ENCODE measurements at places on chromosomes 7 and 10.

GRCh38 chr10:114353383-114353782 lies 50.9 kb downstream of the AFAP1L2 start:
- DNase-seq = no peak

DNA sequence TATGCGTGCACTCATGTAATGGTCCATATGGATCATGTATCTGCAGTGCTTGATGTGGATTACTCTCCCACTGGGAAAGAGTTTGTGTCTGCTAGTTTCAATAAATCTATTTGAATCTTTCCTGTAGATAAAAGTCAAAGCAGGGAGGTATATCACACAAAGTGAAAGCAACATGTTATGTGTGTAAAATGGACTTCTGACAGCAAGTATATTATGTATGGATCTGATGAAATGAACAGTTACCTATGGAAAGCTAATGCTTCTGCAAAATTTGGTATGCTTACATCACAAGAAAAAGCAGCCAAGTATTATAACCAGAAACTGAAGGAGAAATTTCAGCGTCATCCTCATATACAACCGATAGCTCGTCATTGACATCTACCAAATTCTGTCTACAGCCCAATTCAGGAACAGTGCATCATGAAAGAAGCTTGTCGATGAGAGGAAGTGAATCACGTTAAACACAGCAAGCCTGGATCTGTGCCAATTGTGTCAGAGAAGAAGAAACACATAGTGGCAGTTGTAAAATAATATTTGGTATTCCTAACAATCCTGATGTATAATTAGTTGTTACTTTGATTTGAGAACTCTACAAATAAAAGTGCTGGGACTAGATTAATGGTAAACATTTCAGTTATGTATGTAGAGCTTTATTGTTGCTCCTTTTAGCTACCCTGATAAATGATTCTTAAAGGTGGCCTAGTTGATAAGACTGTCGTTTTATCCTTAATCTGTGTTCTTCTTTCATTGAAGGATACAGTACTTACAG lies 14.2 kb upstream of the SYPL1 start:
- peak; percentile 22 for DNase-seq

DNA sequence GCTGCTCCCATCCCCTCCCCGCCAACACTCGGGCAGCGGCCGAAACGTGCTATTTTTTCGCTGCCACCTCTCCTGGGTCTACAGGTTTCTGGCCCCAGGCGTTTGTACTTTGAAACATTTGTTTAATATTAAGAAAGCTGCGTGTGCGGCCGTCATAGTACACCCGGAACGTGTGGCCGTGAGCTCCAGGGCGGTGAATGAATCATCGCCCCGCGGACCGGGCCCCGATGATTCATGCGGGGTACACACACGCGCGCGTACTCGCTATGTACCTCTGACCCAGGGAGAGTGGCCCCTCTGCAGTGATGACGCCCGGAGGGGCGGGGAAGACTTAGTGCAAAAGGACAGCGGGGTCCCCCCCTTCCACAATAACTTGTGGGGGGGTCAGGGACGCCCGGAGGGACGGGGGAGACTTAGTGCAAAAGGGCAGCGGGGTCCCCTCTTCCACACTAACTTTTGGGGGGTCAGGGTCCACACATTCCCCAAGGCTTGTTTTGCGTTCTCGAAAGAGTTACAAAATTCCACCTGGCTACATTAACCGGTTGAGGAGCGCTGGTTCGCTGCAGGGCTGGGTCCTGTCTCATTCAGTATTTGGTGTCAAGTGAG lies 56.5 kb upstream of the PCGF5 start:
- peak; percentile 90 for DNase-seq

DNA sequence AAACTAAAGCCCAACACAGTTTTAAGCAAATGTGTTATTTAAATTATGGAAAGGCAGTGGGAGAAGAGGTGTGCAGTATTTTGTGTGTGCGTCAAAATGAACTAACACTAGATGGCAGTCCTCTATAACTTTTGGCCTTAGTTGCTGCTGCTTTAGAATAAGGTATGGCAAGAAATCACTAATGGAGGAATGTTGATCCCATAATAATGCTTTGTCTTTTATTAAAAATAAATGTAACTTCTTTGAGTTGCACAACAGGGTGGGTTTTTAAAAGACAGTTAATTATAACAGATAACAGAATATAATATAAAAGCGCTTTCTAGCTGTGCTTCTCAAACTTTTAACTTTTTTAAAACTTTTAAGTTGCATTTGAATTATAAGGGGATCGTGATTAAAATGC lies 56.4 kb downstream of the BBS9 start:
- peak; percentile 24 for DNase-seq

GRCh38 chr10:18753312-18753895 lies 94.2 kb downstream of the ARL5B start:
- no peak for DNase-seq

DNA sequence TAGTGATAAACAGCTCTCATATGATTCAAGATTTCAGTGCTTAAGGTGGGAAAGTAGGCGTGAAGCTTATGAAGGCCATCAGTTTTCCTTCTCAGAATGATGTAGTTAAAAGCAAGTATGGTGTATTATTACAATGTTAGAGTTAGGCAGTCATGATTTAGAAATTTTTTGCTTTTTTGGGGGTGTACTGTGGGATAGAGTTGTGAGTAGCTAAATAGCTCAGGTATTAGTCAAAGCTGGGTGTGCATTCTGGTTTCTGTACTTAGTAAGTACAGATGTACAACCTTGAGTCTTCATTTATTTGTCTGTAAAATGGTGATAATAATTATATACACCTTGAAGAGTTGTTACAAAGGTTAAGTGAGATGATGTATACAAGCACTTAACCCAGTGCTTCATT lies 52.2 kb downstream of the R3HCC1L start:
- DNase-seq = peak; percentile 15

All from AG08396 (cell line).